ENCODE measurements at places on chromosomes 5 and 9.

- DNase-seq, result no peak
Observed at GRCh38 chr5:169165052-169165451, 135.9 kb downstream of the SLIT3 start.

GRCh38 chr9:98559561-98559960 is 149.2 kb downstream of the GABBR2 start:
- DNase-seq, result no peak

DNA sequence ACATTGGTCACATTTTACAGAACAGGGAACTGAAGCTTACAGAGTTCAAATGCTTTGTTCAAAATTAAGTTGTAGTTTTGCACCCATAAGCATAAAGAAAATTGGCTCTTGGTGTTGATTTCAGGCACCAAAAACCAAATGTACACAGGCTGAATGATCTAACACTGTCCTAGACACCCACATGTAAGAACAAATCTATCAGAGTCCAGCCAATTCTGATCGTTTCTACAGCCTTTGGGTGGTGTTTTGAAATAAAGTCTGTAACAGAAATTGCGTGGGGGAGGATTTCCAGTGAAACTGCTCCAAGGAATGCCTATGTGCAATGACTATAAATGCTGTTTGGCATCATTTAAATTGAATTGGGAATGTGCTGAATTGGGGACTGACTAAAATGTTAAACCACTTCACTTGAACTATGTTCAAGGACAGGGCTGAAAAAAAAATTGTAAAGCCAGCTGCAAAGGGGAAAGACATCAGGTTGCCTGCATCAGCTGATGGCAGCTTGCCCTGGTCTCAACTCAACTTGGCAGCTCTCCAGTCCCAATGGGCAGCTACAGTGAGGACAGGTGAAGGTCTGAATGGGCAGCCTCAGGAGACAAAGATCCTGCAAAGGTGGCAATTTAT is 92.2 kb upstream of the TRPC7 start:
- no peak for DNase-seq

DNA sequence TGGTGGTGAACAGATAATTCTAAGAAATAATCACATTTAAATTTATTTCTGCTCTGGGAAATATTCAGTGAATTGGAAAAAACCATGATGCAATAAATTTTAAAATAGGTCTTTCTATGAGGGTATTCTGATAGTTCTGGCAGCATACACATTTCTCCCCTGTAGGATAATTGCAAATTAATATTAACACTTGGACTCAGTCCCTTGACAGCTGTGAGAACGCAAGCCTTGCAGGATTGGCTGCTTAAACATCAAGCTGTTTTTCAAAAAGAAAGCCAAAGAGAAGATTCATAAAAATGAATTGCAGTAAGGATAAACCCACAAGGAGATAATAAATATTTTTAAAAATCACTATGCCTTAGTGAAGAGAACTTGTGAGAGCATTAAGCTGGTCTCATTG is 180.0 kb downstream of the MTRR start:
- no peak for DNase-seq

GRCh38 chr9:88256216-88256615 is 117.9 kb upstream of the SPATA31C2 start:
- no peak for DNase-seq

- no peak for DNase-seq
Observed at GRCh38 chr5:115892021-115892420, 50.3 kb downstream of the AP3S1 start.

DNA sequence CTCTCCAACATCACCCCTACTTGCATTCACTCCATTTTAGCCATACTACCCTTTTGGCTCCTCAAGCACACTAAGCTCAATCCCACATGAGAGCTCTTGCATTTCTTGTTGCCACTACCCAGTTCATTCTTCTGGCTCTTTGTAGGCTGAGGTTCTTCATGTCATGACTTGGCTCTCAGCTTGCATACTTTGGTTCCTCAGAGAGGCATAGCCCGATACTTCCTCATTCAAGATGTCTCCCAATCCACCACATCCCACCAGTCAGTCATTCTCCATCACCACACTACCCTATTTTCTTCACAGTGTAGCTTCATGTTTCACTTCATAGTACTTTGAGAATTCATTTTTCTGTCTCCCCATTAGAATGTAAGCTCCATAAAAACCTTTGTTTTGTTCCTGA is 116.7 kb downstream of the NR6A1 start:
- DNase-seq, result no peak

- DNase-seq, result no peak
Observed at GRCh38 chr5:172815631-172816030, 18.4 kb upstream of the ERGIC1 start.

DNA sequence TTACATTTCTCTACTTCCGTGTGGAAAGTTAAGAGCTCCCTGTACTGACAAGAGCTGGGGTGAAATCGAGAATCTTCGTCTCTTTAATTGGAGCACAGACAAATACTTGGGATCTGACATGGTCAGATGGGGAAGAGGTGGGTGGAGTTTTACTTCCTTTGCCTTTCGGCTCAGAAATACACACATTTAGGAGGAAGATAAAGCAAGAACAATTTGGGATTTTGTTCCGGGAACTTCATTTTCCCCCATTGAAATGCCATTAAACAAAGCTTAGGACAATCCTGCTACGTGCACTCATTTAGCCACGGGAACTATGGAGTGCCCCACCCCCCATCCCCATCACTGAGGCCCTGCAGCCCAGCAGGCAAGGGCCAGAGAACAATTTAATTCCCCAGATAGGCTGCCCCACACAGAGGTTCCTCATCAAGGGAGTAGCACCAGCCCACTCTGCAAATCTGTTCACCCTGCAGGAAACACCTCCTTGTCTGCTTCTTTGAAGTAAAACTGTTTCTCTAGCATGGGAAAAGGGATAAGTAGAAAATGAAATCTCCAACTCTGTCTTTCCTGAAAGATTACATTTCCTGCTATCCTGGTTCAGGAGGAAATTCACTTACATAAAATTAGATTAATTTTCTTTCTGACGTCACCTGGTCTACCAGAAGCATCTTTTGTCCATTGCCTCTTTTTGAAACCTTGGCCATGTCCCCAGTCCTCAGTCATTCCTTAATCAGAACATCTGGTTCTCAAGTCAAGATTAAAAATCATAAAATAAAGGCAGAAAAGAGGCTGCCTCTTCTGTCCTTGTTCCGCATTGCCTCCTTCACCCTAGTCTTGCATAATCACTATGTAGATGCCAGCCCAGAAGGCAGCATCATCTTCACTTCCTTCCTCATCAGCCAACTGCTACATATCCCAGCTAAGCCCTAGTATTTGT is 206.4 kb downstream of the ENC1 start:
- no peak for DNase-seq

DNA sequence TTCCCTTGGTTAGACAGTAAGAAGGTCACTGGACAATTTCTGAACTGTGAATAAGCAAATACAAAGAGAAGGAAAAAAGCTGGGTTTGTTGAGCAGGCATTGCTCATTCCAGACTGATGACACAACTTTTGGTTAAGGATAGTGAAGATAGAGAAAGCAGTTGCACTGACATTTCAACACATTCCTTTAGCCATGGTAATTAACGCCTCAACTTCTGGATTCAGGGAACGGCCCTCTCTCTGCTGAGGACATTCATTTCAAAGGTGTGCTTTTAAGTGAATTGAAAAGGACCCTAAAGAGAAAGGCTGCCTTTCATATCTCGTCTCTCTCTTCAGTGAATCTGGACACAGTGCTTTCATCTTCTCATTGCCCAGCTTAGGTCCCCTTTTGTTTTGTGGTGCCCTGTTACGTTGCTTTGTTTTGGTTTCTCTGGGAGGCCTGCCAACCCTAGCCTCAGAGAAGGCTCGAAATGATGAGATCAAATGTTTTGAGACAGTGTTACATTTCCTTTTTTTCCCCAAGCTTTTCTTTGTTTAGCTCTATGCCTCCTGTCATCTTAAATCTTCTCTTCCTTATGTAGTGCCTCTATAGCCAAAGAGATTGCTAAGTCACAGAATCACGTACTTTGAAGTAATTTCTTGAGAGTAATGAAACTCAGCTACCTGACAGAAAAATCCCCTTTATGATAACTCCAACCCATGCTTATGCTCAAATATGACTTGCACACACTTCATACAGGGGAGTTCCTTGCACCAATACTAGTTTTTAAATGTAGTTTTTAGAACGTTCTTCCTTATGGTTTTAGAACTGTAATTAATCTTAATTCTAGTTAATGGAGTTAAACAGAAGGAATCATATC is 94.4 kb upstream of the IFNE start:
- DNase-seq, result no peak

DNA sequence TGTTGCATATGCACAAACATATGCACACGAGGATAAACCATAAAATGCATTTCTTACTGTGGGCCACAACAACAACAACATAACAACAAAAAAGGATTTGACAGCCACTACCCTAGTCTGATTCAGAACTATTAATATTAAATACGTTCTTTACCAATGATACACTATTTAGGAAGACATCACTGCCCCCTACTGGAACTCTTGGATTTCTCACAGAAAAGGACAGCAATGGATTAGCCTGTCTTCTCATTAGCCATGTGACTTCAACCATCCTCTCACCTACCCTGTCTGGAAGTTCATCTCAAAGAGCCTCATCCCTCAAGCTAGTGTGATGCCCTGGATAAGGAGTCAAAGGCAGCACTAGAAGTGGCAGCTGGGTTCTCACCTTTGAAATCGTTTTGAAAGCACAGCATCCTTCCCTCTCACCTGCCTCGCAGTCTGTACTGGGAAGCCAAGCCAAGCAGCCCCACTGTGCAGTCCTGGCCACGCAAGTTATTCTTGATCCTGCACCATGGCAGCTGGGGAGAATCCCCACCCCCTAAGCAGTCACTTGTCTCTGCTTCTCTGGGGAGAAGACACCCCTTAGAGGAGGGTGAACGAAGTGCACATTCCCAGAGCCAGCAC is 64.6 kb downstream of the SH3TC2 start:
- DNase-seq, result no peak

- no peak for DNase-seq
Observed at GRCh38 chr9:72149231-72149975, at the start of gene GDA. Gene GDA (plus strand): TSS chr9:72149440. CDS start chr9:72149560, 120 bp downstream.

- DNase-seq, result no peak
Observed at GRCh38 chr5:13695076-13695712, 249.3 kb downstream of the DNAH5 start.

DNA sequence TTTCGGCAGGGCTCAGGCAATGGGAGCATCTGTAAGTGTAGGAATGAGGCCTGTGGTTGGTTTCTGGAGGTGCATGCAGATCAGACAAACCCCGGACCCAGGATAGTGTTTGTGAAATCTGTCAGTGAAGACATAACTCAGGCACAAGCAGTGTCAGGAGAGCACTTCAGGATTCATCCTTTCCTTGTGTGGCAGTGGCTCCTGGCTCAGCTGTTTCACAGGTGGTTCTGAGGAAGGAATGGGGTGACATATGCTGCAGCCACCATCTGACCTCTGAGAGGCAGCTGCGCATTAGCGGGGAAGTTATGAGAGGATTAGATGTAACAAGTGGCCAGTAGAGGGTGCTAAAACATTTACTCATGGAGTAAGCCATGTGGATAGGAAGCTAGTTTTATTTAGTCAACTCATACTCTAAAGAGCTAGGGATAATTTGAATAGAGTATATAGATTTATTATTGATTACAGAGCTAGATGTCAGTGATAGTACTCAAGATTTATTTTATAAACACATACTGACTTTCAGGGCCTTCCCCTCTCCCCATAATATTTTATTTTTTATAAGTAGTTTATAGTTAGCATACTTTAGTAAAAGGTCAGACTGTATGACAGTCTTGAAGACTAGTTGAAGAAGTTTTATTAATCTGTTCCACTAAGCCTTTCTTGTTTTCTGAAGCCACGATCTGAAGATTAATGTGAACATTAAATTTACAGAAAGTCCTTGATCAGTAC is 28.4 kb downstream of the NNT start:
- DNase-seq, result no peak

- DNase-seq, result no peak
Observed at GRCh38 chr5:118450554-118451332, 537.6 kb downstream of the DTWD2 start.

DNA sequence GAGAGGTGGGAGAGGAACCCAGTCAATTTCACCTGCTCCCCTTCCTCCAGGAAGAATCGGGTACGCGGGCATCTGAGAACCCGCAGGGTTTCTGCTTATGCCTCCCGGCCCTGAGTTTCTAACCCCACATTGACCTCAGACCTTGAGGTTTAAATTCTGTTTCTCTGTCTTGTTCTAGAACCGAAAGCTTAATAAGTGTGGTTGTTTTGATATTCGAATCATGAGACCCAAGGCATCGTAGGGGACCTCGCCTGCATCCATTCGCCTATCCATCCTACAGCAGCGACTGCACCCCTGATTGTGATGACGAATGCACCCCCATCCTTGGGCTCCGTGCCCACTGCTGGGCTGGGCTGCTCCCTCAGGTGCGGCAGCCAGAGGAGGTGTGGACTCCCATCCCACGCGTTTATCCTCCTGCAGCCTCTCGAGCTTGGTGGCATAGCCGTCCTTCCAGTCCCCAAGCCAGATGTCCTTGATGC is 80.8 kb upstream of the IER5L start:
- DNase-seq, result no peak

DNA sequence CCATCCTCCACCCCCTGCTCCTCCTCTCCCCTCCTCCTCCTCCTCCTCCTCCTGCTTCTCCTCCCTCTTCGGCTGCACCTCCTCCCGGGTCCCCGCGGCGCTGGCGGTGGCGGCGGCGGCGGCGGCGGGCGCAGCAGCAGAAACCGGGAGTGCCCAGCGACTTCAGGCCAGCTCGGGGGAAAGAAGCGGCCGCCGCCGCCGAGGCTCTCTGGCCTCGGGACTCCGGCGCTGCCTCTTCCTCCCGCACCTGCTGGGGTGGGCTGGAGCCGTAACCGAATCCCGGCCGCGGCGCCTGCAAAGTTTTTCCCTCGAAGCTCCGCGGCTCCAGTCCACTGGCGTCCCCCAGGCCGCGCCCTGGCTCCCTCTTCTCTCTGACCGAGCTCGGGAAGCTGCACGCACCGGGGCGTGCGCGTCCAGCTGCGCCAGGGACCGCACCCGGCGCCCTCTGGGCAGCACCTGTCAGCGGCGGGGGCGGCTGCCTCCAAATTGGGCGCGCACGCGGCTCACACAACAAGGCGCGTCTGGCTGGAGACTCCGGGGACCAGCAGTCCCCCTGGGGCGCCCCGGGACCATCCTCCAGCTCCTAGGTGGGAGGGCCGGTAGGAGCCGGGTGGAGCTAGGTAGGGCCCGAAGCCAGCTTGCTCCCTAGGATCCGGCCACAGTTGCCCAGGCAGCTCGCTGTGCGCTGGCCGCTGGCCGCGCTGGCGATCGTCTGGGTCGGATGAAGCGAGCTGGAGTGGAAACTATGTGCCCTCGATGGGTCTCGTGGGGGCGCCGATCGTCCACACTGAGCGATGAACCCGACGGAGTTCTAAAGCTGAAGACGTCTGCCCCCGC is at the start of gene MCTP1:
Gene MCTP1, minus strand, starts transcription at position 523 of the 837 bp plus-strand sequence.
- no peak for DNase-seq

GRCh38 chr5:138974227-138975063 is 99.3 kb upstream of the LRRTM2 start:
- no peak for DNase-seq

Data from T-helper 22 cell (primary cell).